ENCODE measurements at places on chromosomes 5 and 9. TPM values are rescaled to one million over a fixed set of nuclear protein-coding genes. Genes with fewer than 3 reads are reported as not detected.

DNA sequence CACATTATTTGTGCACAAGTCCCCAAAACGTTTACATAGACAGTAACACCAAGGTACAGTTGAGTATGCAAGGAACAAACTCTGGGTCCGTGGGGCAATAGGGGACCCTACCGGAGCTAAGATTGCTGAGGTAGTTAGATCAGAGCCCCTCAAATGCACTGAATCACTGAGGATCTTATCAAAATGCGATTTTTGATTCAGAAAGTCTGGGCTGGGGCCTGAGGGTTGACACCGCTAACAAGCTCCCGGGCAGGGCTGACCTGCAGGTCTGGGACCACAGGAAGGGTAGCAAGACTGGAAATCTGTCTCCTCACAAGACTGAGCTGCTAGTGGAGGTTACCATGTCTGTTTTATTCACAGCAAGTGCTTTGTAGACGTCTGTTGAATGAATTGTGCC lies 1.8 kb upstream of the IL3 start:
- no peak for DNase-seq

GRCh38 chr5:53425687-53426511 lies 54.5 kb upstream of the FST start:
- DNase-seq: peak; percentile 31

- DNase-seq: no peak
Observed at GRCh38 chr9:35269919-35270318, 108.1 kb downstream of the UNC13B start.

GRCh38 chr9:89740722-89741121 lies 135.9 kb downstream of the GADD45G start:
- DNase-seq: no peak

DNA sequence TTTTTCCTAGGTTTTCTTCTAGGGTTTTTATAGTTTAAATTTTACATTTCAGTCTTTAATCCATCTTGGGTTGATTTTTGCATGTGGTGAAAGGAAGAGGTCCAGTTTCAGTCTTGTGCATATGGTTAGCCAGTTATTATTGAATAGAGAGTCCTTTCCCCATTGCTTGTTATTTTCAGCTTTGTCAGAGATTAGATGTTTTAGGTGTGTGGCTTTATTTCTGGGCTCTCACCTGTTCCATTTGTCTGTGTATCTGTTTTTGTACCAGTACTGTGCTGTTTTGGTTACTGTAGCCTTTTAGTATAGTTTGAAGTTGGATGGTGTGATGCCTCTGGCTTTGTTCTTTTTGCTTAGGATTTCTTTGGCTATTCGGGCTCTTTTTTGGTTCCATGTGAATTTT lies 25.8 kb downstream of the NIPBL start:
- DNase-seq: no peak

- no peak for DNase-seq
Observed at GRCh38 chr5:132459031-132459982, 31.3 kb downstream of the IRF1 start.

- no peak for DNase-seq
Observed at GRCh38 chr5:142307146-142307890, 17.5 kb downstream of the SPRY4 start.

GRCh38 chr5:171906066-171906570 lies 100.3 kb downstream of the FBXW11 start:
- no peak for DNase-seq

- DNase-seq: peak; percentile 56
Observed at GRCh38 chr5:138448481-138449398, 9.9 kb downstream of the REEP2 start.

Gene TRPM6
- total RNA-seq: not detected

GRCh38 chr5:173715607-173716006 lies 99.2 kb upstream of the BOD1 start:
- no peak for DNase-seq

DNA sequence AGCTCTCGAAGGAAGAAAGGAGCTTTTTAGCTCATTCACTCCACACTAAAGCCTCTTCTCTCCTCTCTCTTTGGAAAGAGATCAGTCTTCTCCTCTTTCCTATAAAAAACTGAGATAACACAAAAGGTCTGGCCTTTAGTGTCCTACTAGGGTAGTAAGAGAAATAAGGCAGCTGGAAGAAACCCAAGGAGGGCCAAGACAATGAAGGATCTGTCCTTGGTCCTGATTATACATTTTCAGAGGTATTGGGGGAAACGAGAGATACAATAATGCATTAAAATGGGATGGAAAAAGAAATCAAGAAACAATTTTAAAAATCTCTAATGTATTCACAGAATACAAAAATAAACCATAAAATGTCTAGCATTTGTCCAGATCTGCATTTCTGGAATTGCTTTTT lies 184.0 kb downstream of the SLF1 start:
- DNase-seq: peak; percentile 30

DNA sequence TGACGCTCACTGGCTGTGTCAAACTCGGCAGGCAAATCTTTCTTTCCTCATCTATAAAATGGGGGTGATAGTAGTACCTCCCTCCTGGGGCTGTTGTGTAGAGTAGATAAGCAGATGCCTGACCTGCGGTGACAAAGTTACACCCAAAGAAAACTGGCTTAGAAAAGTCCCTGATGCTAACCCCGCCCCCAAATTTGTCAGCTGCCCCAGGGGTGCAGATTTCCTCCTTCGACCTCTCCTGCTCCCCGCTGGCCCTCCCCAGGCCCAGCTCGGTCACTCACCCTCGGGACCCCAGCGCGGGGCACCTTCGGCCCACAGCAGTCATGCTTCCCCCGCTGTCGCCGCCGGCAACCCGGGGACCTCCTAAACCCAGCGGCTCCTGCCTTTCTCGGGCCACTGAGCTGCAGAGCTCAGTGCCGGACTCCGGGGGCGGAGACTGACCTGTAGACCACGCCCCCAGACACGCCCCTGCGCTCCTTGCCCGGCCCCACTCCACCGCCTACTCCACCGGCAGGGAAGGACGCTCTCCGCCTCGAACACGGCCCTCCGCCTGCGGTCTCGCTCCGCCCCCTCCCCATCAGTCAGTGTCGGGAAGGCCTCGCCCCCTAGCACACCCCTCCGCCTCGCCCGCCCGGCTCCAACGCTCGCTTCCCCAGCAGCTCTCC lies 7.4 kb downstream of the SH2D3C start:
- DNase-seq: peak; percentile 96

GRCh38 chr9:3526997-3527940 lies 1.5 kb upstream of the RFX3 start:
- peak; percentile 33 for DNase-seq

DNA sequence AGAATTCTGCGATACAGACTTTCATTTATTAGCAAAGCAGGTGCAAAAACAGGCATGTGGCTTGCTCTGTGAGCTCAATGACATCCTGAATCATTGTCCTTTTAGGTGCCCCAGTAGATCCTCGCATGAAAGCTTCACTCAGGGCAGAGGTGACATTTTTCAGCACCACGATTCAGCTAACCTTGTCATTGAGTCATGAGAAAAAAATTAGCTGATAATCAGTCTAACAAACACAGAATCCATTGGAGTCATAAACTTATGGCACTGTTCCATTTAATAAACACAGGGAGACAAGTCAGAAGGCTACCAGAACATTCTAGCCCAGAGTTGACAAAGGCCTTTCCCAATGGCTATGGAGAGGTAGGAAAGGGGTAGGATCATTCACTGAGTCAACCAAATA lies 104.8 kb upstream of the RAD23B start:
- DNase-seq: no peak

Gene B4GALT1
- 184 TPM for total RNA-seq

- peak; percentile 47 for DNase-seq
Observed at GRCh38 chr5:54844905-54845566, 140.4 kb downstream of the ESM1 start.

All from MCF 10A (cell line).